NCI-H187 (cell line): ENCODE measurements at places on chromosomes 13 and 19.

DNA sequence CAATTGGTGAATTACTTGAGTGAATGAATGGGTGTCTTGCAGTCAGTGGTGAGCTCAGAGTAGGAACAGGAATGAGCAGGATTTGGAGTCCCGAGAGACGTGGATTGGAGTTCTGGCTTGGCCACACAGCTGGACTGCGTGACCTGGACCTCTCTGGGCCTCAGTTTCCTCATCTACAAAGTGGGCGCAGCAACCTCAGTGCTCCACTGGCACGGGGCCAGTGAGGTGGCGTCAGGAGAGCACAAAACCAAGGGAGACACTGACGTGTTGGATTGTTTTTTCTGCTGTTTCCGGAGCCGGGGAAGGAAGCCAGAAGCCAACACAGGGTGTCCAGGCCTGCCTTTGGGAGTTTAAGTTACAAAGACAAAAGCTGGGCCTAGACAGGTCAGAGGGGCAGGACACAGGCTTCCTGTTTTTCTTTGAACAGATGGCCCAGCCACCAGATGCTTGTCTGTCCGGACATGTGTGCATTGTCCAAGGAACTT lies 6.5 kb upstream of the DOCK6 start:
- DNase-seq = no peak

DNA sequence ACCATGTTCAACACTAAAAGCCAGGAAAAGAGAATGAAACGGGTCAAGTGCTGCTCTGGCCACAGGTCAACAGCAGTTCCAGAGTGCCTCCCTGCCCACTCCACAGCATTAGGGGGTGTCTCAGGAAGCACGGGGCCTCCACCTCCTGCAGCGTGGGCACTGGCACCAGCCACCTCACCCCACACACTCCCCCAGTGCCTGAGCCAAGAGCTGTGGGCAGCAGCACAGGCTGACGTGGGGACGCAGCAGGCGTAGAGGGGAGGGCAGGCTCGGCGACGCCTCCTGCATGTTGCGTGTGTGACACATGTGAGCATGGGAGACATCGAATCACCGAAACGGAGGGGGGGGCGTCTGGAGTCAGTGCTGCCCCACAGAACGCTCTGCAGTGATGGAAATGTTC lies 21.4 kb upstream of the TMEM160 start:
- no peak for DNase-seq

GRCh38 chr13:110575322-110576069 lies 14.0 kb upstream of the RAB20 start:
- DNase-seq = no peak

DNA sequence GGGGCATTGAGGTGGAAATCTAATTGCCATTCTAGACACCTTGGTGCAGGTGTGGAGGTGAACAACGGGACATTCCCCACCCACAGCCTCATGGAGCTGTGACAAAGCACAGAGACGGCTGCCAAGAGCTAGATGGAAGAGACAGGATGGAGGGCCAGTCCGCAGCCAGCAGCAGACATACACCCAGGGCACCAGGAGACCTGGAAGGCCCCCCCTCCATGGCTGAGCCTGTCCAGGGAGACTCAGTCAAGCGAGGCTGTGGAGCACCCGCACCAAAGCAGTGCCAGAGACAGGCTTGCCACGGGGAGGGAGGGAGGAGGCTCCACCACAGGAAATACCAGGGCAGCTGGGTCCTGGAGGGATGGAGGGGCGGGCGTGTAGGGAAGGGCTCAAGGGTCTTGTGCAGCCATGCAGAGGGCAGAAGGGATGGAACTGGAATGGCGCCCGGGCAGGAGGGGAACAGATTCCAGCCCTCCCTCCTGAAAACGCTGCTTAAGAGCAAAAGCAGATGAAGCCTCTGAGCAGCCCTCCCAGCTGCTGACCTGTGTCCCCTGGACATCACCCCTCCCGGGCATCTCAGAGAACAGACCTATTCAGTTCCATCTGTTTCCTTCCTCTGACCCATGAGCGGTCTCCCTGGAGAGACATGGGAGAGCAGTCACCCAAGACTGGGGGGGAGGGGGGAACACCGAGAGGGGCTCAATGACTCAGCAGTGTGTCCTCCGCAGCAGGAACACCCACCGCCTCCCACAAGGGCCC lies 14.4 kb downstream of the EPS15L1 start:
- DNase-seq = no peak

DNA sequence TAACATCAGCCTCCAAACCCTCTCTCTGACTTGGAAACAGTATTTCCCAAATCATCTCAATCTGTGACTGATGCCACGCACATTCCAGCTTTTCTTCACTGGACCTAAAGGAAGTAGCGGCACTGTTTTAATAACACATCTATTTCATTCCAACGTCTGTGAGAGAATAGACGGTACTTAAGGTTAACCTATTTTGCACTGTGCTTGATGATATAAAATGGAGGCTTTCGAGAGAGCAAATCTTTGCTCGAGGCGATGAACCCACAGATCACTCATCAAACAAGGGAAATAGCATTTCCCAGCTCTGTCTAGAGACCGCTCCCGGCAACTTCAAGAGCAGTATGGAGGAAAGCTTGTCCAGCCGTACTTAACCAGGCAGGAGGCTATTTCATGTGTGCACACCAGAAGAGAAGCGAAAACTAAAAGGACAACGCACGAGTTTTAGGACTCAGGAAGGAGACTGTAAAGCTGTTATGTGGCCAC lies 2.9 kb downstream of the UBL3 start:
- no peak for DNase-seq

DNA sequence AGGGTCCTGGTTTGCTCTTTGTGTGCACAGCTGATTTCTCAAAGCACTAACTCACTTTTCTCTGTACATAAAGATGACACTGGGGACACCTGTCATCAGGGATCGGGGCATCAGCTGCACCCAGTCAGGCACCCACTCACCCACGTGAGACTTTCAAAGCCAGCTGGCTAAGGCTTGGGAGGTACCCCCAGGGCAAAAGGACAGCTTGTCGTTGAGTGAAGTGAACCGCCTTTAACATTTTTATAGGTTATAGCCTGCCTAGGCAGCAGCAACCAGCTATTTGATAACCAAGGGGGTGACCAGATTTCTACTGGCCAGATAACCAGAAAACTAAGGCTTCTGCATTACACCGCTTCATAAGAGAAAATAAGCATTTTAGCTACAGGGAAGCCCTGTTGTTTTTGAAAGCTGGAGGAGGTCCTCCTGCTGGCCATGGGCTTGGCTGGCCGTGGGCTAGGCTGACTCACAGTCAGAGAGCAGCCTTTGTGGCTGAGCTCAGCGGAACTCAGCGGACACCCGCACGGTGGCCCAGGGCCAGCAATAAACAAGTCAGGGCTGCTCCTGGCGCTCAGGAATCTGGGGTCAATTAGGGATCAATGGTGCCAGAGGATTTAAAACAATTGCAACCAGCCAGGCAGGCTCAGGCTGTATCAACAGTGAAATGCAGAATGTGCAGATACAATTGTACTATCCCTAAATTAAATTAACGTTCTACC lies 57.1 kb downstream of the ALOX5AP start:
- DNase-seq = no peak

DNA sequence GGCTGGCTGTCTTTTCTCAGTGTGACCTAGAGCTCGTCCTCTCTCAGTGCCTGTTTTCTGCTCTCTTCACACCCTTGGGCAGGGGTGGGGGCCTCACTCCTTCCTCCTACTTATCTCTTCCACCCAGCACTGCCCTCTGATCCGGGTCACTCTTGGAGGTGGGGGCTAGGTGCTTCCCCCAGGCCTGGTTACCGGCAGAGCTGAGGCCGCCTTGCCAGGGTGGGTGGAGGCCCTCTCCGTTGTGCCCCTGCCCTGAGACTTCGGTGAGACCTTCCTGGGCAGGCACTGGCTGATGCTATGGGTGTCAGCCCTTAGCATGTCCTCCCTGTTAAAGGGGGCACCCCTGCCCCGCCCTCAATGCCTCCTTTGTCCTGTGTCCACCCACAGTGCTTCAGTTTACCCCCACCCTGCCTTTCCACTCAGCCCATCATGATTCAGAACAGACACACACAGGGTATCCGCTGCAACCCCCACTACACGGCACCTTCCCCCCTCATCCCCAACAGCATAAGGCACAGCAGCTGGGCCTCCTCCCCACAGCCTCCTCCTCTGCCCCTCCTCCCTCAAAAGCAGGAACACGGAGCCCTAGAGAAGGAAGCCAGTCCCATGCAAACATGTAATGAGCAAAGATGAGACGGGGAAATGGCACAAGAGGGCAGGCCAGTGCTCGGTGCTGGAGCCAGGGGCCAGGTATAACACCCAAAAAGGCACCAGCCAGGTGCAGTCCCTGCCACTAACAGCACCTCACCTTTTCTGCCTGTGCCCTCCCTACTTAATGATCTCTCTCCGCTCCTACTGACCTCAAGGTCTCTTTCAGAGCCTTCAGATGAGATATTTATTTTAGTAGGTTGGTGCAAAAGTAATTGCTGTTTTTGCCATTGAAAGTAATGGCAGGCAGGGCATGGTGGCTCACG lies 9.8 kb downstream of the ZGLP1 start:
- DNase-seq = no peak

DNA sequence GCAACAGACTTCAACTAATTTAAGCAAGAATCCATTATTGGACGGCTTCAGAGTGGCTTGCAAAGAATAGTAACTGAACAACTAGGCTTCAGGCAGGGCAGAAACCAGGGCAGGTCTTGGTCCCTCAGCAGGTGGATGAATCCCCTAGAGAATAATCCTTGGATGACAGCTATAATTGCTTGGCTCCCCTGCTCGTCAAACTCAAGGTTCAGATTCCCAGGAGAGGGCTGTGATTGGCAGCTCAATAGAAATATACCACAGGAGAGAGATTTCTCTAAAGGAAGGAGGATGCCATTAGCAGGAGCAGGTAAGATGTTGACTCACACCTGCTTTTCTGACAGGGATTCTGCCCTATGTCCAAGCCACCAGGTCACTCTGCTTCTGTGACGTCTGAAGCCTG lies 89.6 kb upstream of the PCDH8 start:
- DNase-seq = no peak

DNA sequence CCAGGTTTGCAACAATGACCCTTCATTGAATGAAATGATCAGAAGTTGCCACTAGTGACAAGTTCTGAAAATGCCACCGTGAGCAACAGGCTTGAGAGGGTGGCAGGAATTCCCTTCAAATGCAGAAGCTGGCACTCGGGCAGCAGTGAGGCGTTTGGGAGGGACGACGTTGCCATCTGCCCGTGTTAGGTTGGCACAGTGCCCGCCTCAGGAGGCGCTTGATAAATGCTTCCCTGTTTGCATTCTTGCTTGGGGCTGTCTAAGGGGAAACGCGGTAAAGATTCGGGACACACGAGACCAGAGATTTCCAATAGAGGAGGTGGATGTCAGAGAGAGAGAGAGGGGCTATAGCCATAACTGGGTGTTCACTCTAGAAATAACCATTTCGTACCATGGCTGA lies 101.9 kb downstream of the TEX29 start:
- no peak for DNase-seq
